ENCODE measurements at places on chromosomes 11 and 22.

- DNase-seq: no peak
Observed at GRCh38 chr11:58560842-58561241, 14.8 kb downstream of the LPXN start.

DNA sequence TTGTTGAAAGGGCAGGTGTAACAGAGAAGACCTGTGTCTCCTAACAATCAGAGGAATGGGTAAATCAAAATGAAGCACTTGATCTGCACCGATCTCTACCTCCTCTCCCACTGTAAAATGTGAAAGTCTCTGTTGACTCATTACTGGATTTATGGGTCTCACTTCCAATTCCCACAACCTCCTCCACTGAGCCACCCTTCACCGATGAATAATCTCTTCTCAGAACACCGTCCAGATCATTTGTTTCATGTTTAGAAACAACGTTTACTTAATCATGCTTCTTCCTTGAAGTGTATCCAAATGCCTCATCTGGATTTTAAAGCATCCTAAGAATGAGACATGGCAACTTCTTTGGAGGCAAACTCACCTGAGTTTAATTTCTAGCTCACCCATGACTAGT is 643.6 kb downstream of the ETS1 start:
- no peak for DNase-seq

DNA sequence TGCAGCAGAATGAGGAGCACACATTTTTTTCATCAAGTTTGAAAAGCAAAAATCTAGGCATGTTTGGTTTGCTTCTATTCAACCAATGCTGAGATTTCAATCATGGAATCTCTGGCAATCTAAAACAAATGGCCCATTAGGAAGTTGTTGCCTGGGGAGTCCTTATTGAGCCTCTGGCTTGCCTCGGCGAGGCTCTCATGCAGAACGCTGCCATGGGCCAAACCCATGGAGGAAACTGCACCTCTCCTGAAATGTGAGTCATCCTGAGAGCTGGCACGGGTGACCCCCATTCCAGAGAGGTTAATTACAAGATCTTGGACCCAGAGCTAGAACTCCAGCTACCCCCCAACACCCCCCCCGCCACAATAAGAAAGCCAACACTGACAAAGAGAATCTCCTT is 80.7 kb downstream of the MN1 start:
- DNase-seq: no peak

DNA sequence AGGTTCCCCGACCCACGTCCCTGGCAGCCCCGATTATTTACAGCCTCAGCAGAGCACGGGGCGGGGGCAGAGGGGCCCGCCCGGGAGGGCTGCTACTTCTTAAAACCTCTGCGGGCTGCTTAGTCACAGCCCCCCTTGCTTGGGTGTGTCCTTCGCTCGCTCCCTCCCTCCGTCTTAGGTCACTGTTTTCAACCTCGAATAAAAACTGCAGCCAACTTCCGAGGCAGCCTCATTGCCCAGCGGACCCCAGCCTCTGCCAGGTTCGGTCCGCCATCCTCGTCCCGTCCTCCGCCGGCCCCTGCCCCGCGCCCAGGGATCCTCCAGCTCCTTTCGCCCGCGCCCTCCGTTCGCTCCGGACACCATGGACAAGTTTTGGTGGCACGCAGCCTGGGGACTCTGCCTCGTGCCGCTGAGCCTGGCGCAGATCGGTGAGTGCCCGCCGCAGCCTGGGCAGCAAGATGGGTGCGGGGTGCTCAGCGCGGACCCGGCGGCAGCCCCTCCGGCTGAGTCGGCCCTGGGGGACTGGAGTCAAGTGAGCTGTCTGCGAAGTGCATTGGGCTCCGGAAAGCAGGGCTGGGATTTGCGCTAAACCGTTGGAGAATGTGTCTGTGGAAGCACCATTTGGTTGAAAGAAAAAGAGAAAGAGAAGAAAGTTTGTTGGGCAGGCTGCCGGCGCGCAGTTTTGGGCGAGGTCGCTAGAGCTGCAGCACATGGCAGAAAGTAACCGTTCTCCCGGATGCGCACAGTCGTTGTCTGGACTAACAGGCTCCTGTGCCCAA is at the start of gene CD44:
CD44 (plus strand) TSS at position 229 of the 779 bp plus-strand sequence; CDS start at position 362, 133 bp downstream.
- peak; percentile 82 for DNase-seq

Measured in activated T-cell treated with anti-CD3 and anti-CD28 coated beads, Interleukin-2, amount 50 U/mL, for 48 hours (primary cell).